ENCODE measurements at places on chromosomes 3 and 15. TPM values are rescaled to one million over a fixed set of nuclear protein-coding genes. Genes with fewer than 3 reads are reported as not detected.

The ERC2 gene
- total RNA-seq, result 7.3 TPM

The GOLGA6L2 gene
- not detected for total RNA-seq

The REC114 gene
- total RNA-seq, result not detected

The SLC24A5 gene
- total RNA-seq, result not detected

DNA sequence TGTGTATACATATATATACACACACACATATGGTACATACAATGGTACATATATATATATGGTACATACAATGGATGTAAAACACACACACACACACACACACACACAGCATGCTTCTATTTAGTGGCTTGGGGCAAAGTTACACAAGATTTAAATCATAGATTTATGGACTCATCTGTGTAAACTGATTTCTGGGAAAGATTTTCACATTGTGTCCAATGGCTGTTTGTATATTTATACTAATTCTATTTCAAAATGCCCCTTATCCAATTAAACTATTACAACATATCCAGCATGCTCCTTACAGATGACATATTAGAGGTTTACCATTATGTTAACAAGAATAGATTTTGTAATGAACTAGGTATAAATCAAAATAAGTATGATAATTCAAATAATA, 94.9 kb downstream of the ANO10 start:
- no peaks in the 10 kb centered on the region for H3K27me3 ChIP-seq
- no peak for DNase-seq
- H3K4me1 ChIP-seq, result no peaks in the 10 kb centered on the region

GRCh38 chr15:55394694-55395093, 13.5 kb downstream of the CCPG1 start:
- H3K27ac ChIP-seq, result no peak overlapping the region
- no peaks in the 10 kb centered on the region for H3K27me3 ChIP-seq
- no peak for DNase-seq
- no peaks in the 10 kb centered on the region for H3K4me1 ChIP-seq
- no peak overlapping the region for H3K4me3 ChIP-seq
- H3K36me3 ChIP-seq, result no peaks in the 10 kb centered on the region

The SLITRK3 gene
- 0.59 TPM for total RNA-seq

The NANOGP8 gene
- total RNA-seq, result 1.1 TPM

GRCh38 chr3:187748050-187748481, 2.8 kb upstream of the BCL6 start:
- no peaks in the 10 kb centered on the region for H3K27me3 ChIP-seq
- no peaks in the 10 kb centered on the region for H3K4me1 ChIP-seq
- no peaks in the 10 kb centered on the region for H3K36me3 ChIP-seq
- no peak overlapping the region for H3K4me3 ChIP-seq
- peak; percentile 93 for DNase-seq

DNA sequence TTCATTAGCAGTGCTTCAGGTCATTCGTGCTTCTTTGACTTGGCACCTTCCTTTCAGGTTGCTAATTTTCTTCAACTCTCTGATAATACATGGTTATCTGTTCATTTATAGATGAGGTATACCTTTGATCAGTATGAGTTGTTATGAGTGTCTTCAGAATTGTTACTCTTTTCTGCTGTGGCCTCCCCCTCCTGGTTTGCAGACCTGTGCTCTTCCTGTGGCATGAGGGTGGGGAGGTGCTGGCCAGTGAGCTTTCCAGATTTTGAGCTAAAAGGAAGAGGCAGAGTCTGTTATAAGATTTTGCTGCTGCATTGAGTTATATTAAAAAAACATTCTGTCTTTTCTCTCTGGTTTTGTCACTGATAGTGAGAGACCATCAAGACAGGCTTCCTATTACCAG, 30.8 kb upstream of the GOLGA6L9 start:
- no peaks in the 10 kb centered on the region for H3K27me3 ChIP-seq
- H3K36me3 ChIP-seq, result no peaks in the 10 kb centered on the region
- DNase-seq, result no peak
- H3K27ac ChIP-seq, result no peak overlapping the region
- H3K4me1 ChIP-seq, result no peaks in the 10 kb centered on the region

DNA sequence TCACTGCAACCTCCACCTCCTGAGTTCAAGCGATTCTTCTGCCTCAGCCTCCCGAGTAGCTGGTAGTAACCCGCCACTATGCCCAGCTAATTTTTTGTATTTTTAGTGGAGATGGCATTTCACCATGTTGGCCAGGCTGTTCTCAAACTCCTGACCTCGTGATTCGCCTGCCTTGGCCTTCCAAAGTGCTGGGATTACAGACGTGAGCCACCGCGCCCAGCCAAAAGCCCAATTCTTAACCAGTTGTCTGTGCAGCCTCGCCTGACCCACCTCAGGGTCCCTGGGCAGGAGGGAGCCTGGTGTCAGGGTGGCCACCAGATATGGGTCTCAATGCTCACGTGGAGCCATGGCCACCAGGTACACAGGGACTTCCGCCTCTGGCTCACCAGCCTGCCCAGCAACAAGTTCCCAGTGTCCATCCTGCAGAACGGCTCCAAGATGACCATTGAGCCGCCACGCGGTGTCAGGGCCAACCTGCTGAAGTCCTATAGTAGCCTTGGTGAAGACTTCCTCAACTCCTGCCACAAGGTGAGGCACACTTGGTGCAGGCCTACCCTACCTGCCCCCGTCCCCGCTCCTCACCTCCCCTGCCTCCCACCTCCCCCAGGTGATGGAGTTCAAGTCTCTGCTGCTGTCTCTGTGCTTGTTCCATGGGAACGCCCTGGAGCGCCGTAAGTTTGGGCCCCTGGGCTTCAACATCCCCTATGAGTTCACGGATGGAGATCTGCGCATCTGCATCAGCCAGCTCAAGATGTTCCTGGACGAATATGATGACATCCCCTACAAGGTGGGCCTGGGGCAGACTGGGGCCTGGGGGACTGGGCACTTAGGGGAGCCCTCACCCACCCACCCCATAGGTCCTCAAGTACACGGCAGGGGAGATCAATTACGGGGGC, 48.6 kb downstream of the SEMA3G start:
- no peaks in the 10 kb centered on the region for H3K27me3 ChIP-seq
- peaks cover 6% of the 10 kb centered on the region for H3K36me3 ChIP-seq
- no peak overlapping the region for H3K4me3 ChIP-seq
- H3K4me1 ChIP-seq, result no peaks in the 10 kb centered on the region
- H3K27ac ChIP-seq, result no peak overlapping the region

DNA sequence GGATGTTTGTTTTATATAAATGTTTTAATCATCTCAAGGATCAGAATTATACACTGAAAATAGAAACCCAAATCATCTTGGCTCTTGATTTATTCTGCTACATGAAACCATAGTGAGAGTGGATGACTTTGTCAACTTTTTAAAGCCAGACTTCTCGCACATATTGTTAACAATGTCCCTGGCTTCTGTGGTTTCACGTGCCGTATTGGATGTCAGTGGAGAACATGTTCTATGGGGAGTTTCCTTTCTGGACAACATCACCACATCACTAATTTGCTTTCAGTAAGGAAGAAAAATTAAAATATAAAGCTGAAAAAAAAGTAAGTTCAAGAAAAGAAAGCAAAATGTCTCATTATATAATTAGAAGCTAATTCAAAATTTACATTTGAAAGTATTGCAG, 297.1 kb upstream of the MME start:
- no peak for DNase-seq
- no peak overlapping the region for H3K4me3 ChIP-seq
- H3K27ac ChIP-seq, result no peak overlapping the region
- no peaks in the 10 kb centered on the region for H3K36me3 ChIP-seq
- H3K27me3 ChIP-seq, result no peaks in the 10 kb centered on the region

DNA sequence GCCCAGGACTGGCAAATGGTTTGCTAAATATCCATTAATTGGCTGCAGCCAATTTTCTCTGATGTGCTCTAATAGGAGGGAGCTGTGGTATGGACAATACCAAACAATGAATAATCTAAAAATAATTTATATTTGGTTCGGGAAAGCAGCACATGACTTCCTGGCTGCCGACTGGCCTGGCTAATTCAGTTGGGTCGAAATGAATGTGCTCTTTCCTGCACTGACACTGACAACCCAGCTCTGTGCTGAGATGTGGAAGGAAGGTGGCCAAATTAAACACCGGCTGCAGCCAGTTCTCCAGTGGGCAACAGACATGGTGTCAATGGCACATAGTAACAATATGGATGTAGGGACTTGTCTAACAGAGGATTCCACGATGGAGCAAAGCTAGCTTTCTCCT, 21.1 kb upstream of the COLQ start:
- no peaks in the 10 kb centered on the region for H3K27me3 ChIP-seq
- no peaks in the 10 kb centered on the region for H3K36me3 ChIP-seq

- no peak overlapping the region for H3K4me3 ChIP-seq
- no peaks in the 10 kb centered on the region for H3K27me3 ChIP-seq
- H3K27ac ChIP-seq, result no peak overlapping the region
- no peaks in the 10 kb centered on the region for H3K4me1 ChIP-seq
These were observed 85.8 kb downstream of the FAM174B start for GRCh38 chr15:92569778-92570177.

GRCh38 chr15:91385311-91385710, 285.3 kb downstream of the SV2B start:
- no peaks in the 10 kb centered on the region for H3K4me1 ChIP-seq
- H3K27ac ChIP-seq, result no peak overlapping the region
- H3K27me3 ChIP-seq, result no peaks in the 10 kb centered on the region
- no peak for DNase-seq
- H3K4me3 ChIP-seq, result no peak overlapping the region

DNA sequence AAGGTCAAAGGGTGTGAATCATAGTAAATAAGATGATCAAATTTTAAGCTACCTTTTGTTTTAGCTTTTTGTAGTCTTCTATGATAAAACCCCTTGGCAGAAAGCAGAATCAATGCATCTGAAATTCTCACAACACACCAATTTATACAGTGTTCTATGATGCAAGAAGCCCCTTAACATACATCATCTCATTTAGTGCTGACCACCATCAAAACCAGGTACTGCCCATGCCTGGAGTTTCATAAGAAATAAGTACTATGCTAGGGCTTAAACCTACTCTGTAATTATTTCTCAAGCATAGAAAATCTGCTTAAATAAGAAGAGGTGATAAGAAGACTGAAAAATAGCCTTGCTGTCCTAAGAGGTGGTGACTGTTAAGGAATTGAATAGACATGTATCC, 67.6 kb downstream of the NBEAL2 start:
- no peak for DNase-seq
- H3K4me3 ChIP-seq, result no peak overlapping the region
- H3K36me3 ChIP-seq, result peaks cover 4% of the 10 kb centered on the region
- H3K4me1 ChIP-seq, result no peaks in the 10 kb centered on the region

The CYFIP1 gene
- total RNA-seq, result 124 TPM

DNA sequence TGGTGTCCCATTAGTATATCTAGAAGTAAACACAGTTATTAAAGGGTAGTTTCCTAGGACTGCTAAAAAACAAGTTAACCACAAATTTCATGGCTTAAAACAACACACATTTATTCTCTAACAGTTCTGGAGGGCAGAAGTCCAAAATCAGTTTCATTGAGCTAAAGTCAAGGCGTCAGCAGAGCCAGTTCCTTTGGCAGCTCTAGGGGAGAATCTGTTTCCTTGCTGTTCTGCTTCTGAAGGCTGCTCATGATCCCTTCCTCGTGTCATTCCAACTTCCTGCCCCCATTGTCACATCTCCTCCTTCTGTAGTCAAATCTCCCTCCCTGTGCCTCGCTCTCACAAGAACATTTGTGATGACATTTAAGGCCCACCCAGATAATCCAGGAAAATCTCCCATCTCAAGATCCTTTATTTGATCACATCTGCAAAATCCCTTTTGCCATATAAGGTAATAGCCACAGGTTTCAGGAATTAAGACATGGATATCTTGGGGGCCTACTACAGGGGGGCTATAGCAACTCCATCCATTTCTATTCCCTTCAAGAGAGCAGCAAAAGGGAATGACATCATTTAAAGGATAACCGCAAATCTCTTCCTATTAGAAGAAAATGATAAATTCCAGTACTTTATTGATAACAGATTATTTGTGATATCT, 50.1 kb downstream of the GPR176 start:
- no peak for DNase-seq
- H3K27ac ChIP-seq, result no peak overlapping the region
- no peaks in the 10 kb centered on the region for H3K4me1 ChIP-seq

DNA sequence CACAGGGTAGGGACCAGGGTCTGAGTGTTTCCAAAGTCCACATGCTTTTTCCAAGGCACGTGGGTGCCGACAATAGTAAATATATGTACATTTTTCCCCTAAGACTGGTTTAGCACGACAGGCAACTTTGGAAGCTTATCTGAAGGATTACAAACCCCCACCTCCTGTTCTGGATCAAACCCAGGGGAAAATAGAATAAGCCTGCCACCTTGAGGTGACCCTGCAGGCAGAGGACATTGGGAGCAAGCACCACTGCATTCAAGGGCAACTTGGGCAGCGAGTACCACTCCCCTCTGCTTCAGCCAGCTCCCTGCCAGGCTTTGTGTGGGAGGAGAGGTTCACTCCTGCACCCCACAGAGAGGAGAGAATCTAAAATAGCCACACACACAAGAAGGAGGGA, 44.8 kb downstream of the KBTBD12 start:
- H3K4me1 ChIP-seq, result no peaks in the 10 kb centered on the region
- H3K27ac ChIP-seq, result no peak overlapping the region
- H3K4me3 ChIP-seq, result no peak overlapping the region
- DNase-seq, result no peak

The SNRPA1 gene
- total RNA-seq, result 26.4 TPM

The ECE2 gene
- not detected for total RNA-seq

GRCh38 chr15:23567921-23568320, 2.4 kb downstream of the MKRN3 start:
- H3K27me3 ChIP-seq, result no peaks in the 10 kb centered on the region
- H3K27ac ChIP-seq, result no peak overlapping the region
- H3K4me1 ChIP-seq, result no peaks in the 10 kb centered on the region

The PLSCR2 gene
- 0.73 TPM for total RNA-seq

The INKA1 gene
- 2.3 TPM for total RNA-seq

GRCh38 chr3:14876921-14877333, 58.2 kb downstream of the FGD5 start:
- peak; percentile 56 for DNase-seq
- H3K27me3 ChIP-seq, result no peaks in the 10 kb centered on the region
- no peak overlapping the region for H3K4me3 ChIP-seq
- H3K4me1 ChIP-seq, result no peaks in the 10 kb centered on the region
- no peak overlapping the region for H3K27ac ChIP-seq
- H3K36me3 ChIP-seq, result no peaks in the 10 kb centered on the region
